ENCODE measurements at places on chromosomes 2 and 18. TPM values are rescaled to one million over a fixed set of nuclear protein-coding genes. Genes with fewer than 3 reads are reported as not detected.

The CCDC178 gene
- 0.11 TPM for total RNA-seq

The CRYBA2 gene
- total RNA-seq: not detected

The AQP4 gene
- 0.42 TPM for total RNA-seq

The ABCG5 gene
- total RNA-seq: not detected

The TFCP2L1 gene
- 1.9 TPM for total RNA-seq

The NEU2 gene
- total RNA-seq: not detected

The RAD51AP2 gene
- total RNA-seq: not detected

DNA sequence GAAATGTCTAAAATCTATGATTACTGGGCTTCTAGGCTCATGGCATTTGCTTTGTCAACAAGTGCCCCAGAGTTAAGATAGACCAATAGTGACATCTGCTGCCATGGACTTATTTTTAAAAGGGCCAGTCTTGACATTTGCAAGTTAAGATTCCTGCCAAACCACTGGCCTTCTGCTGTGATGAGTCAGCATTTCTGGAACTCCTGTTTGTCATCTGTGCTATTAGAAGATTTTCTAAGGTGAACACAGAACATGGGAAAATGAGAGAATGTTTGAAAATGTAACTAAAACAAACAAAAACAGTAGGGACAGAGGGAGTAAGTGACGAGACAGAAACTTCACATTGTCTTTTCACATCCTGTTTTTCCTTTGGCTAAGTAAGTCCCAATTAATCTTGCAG lies 93.7 kb upstream of the WDR75 start:
- DNase-seq: no peak

DNA sequence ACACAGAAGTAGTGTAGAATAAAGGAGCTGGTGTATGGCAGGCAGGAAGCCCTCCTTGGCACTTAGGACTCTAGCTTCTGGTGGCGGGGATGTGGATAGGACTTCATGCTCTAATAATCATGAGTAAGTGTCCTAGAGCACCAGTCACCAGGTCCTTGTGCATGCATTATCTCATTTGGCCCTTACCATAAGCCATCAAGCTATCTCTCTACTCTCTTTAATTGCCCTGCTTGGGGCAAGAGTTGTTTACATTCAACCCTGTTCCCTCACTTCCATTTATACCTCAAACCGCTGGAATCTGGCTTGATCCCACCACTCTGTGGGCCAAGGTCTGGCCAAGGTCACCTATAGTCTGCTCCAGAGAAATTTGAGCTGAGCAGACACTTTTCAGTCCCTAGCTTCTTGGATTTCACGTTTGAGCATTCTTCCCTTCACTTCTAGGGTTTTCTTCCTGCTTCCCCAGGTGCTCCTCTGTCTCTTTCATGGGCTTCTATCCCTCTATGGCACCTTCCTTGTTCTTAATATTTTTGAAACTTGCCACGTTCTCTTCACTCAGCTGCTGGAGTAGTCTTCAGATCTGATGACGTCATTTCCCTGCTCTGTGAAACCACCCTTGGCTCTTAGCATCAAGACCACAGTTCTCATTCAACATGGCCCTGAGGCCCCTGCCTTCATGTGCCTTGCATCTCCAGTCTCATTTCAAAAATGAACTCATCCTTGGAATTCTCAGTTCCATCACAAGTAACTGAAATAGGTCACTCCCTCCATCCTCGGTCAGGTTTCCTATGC lies 94.9 kb upstream of the GATA6 start:
- DNase-seq: no peak

- DNase-seq: no peak
Observed at GRCh38 chr18:40841467-40841866, 1113.6 kb upstream of the PIK3C3 start.

- no peak for DNase-seq
Observed at GRCh38 chr18:35063875-35064690, 22.9 kb downstream of the MAPRE2 start.

GRCh38 chr2:143026411-143027054 lies 102.7 kb upstream of the ARHGAP15 start:
- DNase-seq: peak; percentile 58

GRCh38 chr2:119245841-119246230 lies 22.2 kb downstream of the STEAP3 start:
- DNase-seq: no peak

- DNase-seq: no peak
Observed at GRCh38 chr2:220370764-220371163, 743.3 kb downstream of the SLC4A3 start.

Data from H9 (cell line).